ENCODE measurements at places on chromosomes 3 and 15.

- DNase-seq = peak; percentile 58
These were observed 137.9 kb upstream of the LRIG1 start for GRCh38 chr3:66638717-66639116.

DNA sequence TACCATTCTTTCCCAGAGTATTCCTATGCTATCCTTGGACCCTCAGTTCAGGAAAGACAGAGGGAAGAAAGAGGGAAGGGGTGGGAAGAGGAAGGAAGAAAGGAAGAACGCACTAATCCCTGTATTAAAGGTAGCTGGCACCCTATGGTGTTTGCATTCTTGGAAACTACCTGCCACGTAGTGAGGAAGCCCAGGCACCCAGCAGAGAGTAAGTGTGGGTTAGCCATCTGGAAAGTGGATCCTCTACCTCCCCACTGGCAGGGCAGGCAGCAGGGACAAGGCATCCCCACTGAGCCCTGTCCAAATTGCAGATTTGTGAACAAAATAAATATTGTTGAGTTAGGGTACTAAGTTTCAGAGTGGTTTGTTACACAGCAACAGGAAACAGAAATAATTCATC lies 8.8 kb downstream of the RBP1 start:
- DNase-seq = no peak

DNA sequence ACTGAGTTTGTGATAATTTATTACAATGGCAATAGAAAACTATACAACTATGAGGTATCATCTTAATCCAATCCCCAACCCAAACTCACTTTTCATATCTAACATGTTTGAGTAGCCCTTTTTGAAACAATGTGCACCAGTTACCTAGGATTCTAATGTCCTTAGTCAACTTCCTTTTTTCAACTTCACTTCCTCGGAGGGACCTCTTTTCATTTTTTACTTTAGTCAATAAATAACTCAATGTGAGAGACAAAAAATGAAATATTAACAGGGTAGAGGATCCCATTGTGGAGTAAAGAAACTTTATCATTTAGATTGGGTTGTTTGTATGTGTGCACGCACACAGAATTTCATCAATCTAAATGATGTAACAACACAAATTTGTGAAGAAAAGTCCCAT lies 193.6 kb upstream of the LRRC3B start:
- DNase-seq = no peak

GRCh38 chr15:57281321-57281720 lies 95.0 kb upstream of the CGNL1 start:
- DNase-seq = no peak

DNA sequence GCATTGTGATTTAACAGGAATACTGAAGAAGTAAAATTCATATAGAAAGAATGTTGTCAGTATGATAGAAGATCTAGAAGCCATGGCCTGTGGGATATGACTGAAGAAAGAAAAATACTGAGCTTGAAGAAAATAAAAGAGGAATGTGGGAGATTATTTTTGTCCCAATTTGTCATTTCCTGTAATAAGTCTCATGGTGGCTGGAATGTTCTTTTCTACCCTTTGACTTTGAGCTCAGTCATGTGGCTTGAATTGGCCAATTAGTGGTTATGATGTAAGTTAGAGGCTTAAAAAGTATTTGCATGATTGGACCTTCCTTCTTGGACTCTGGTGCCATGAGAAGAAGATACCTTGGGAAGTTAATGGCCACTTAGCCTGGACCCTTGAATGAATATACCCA lies 14.1 kb downstream of the APH1B start:
- DNase-seq = peak; percentile 30

DNA sequence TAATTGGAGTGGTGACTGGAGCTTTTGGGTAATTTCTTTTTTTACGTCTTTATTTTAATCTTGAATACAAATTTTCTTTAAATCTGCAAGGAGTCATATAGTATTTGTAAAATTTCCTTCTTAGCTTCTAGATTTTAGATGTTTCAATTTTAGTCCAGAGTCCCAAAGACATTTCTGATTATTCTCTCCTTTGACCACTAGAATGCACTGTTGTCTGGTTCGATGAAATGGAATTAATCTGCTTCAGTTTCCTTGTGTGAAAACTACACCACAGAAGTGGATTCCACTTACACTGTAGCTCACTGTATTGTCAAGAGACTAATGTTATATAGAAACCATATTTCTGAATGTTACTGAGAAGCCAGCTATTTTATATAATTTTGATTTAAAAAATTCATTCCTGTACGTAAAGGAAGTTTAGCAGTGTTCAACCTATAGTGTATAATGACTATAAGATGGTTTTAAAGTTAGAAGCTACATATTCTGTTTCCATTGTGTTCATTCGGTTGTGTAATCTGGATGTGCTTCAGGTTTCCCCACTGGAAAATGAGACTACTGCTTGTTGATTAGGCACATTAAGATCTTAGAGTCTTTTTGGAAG lies 6.1 kb downstream of the GRAMD1C start:
- peak; percentile 56 for DNase-seq

DNA sequence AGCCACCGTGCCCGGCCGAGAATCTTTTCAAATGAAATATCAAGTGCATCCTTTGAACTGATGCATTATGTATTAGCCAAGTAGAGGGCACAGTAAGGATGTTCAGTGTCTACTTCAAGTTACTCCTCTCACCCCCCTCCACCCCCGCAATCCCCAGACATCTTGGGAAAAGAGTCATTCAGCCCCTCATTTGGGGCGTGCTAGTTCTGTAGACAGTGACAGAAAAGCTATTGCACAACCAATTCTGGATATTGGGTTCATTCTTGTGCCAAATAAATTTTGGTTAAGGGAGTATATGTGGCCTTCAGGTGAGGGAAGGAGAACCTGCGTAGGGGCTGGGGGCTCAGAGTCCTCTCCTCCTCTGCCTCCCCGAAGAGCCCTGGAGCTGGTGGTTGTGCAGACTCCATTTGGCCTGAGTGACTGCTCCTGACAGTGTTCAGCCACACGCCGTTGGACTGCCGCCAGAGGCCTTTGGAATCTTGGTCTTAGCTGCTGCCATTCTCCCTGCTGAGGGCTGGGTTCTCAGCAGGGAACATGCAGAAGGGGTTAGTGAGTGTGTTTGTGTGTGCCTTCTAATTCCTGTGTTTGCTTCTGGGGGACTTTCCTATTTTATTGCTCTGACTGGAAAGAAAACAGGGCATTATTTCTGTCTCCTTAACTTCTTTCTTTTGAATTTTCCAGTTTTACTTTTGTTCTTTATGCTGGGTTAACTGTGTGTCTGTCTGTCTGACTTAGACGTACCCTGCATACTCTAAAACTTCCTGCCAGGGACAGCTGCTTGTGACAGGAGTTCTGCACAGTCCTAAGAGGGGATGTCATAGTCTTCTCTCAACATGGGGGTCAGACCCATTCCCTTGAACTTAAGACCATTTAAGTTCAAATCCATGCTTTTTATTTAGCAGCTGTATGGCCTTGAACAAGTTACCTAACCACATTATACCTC lies 21.0 kb downstream of the RARB start:
- DNase-seq = peak; percentile 28

DNA sequence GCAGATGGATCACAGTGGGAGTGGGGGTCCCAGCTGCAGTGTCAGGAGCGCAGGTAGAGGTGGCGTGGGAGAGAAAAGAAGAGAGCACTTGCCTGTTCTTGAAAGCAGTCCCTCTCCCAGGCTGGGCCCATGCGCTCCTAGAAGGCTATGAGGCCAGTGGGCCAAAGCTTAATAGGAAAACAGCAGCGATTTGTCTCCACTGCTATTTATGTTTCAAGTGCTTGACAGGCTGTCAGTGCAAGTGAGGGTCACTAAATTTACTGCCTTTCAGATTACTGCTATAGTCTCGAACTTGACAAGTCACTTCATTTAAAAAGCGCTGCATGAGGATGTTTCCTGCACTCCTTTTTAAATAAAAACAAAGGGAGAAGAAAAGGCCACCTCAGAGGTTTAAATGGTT lies 239.5 kb downstream of the GAP43 start:
- no peak for DNase-seq

DNA sequence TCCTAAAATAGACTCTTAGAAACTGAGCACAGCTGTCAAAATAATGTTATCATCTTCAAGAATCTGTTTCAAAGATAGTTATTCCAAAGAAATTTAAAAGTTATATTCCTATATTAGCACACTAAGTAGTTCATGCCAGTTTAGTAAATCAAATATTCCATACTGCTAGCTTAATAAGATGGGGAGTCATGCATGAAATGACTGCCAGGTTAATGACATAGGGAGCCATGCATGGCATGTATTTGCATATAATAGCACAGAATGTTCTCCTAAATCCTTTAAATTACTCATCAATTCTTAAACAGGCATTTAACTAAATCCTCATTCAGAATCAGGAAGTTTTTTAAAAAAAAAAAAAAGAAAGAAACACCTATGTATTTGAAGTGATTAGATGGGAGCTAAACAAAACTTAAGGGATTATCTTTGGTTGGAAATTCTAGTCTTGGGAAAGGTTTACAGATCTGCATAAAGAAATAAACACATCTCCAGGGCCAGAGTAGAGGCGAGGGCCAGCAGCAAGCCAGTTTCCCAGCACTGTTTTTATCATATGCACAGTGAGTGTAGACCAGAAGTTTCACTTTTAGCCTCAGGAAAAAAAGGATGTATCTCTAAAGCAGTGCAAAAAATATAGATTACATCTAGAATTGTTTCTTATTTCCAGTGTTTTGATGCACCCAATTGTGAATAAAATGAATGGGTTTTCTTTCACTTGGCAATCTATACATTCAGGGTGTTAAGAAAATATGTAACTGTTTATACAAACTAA lies 366.4 kb upstream of the AGTR1 start:
- no peak for DNase-seq

GRCh38 chr3:128348805-128349531 lies 117.7 kb downstream of the DNAJB8 start:
- no peak for DNase-seq

DNA sequence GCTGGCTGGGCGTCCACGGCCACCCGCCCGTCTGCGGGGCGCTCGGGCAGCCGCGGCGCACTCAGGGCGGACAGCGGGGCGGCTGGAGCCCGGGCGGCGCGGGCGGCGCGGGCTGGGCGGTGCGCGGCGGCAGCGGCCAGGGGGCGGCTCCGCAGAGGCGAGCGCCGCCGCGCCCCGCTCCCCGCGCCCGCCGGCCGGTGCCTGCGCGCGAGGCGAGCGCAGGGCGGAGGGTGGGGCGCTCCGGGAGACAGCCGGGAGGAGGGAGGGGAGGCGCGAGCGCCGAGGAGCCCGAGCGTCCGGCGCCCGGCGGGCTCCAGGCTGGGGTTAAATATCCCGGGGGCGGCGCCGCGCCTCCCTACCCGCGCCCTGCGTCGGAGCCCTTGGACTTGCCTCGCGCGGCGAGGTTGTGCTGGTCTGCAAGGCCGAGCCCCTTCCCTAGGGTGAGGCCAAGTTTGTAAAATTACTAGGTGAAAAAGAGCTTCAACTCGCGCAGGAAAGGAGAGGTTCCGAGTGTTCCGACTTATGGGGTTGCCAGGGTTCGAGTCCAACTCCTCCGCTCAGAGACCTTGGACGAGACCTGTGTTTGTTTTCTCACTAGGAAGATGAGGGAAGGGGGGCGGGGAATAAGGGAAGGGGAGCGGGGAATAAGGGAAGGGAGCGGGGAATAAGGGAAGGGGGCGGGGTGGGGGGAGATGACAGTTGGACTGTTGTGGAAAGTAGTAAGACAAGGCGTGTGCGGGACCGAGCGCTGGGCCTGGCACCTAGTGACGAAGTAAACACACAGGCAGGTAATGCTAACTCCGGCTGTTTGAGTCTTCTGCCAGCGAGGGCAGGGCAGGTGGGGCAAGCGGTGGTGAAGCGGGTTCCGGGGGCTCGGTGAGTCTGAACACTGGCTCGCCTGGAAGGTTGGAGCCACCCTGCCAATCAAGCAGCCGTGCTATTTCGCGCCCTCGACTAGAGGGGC lies at the start of gene TNFAIP8L3:
TSS of gene TNFAIP8L3 (minus strand) at position 301 of the 964 bp plus-strand sequence. CDS start 311 bp downstream, outside the sequence.
- DNase-seq = peak; percentile 45

- DNase-seq = no peak
These were observed 12.1 kb upstream of the POLG start for GRCh38 chr15:89346516-89347231.

DNA sequence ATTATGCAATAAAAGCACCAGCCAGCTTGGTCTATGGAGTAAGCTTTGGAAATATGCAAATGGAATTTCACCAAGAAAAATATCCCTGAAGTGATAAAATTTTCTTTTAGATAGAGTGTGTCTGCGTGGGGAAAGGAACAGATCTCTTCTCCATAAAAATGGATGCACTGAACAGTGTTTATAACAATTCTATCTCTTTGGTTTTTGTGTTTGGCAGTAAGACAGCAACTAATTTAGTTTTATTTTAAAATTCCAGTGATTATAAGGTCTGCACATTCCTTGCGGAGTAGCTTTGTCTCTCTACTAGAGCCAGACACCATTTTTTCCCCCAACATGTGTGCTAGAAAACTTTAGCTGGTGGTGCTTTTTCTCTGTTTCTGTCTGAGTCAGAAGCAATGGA lies 712.4 kb downstream of the GRM7 start:
- DNase-seq = no peak

- peak; percentile 87 for DNase-seq
These were observed 53.9 kb downstream of the RLBP1 start for GRCh38 chr15:89167267-89168176.

DNA sequence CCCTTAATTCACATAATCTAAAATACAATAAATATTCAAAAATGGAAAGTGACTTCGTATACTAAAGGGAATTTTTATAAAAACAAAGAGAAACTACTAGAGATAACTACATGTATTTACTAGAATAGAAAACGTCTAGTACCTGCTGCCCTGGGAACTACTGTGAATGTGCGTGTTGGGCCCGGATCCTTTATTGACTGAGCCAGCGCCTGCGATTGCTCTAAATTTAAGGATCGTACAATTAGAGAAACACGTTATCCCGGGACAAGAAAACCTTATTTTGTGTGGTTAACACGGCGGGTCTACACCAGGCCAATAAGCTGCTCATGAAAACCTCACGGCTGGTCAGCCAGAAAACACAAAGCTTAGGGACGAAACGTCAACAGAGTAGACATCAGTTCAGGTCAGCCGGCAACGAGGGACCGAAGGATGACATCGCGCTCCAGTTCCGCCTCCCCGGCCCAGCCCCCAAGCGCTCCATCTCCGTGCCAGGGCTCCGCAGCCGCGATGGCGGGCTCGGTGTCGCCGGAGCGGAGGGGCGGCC lies 555 bp downstream of the TM2D3 start:
- peak; percentile 17 for DNase-seq

- DNase-seq = no peak
These were observed 46.6 kb downstream of the ISL2 start for GRCh38 chr15:76382987-76383728.

- no peak for DNase-seq
These were observed 99.2 kb downstream of the HES1 start for GRCh38 chr3:194235160-194235559.

- DNase-seq = no peak
These were observed 1072.0 kb downstream of the NSUN3 start for GRCh38 chr3:95134693-95135413.

Data from epithelial cell of esophagus (primary cell).